ENCODE measurements at places on chromosomes 4 and X.

- DNase-seq, result peak; percentile 50
Observed at GRCh38 chr4:112515198-112516065, 548 bp downstream of the NEUROG2 start.

- no peak for DNase-seq
Observed at GRCh38 chr4:1105662-1106061, 7.7 kb downstream of the RNF212 start.

GRCh38 chr4:26163425-26164362, 157.1 kb upstream of the RBPJ start:
- DNase-seq, result no peak

GRCh38 chr4:52507774-52508173, 151.3 kb downstream of the USP46 start:
- no peak for DNase-seq

- no peak for DNase-seq
Observed at GRCh38 chr4:98430708-98431403, 169.7 kb downstream of the RAP1GDS1 start.

GRCh38 chr4:176910646-176911045, 117.9 kb upstream of the VEGFC start:
- DNase-seq, result no peak

All from central memory CD4-positive, alpha-beta T cell (primary cell).